NCI-H1092 (cell line): ENCODE measurements at places on chromosomes 3 and 15.

DNA sequence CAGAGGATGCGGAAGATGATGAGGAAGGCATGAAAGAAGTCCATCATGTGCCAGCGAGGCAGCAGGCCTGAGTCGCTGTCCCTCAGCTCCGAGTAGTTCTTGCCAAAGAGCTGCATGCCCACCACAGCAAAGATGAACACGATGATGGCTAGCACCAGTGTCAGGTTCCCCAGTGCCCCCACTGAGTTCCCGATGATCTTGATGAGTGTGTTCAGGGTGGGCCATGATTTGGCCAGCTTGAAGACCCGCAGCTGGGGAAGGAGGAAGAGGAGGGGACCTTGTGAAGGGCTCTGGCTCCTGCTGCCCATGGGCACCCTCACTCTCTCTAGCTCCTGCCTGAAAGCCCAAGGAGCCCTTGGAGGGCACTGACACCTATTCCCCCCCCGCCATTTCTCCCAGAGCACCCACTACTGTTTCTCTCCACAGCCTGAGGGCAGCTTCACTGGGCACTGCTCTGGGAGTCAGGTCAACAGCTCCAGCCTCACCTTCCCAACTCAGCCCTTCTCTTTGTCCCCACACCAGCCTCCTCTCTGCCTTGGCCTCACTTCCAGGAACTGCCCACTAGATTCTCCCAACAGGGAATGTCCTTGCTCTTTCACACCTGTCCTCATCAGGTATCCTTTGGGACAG is 63.6 kb downstream of the SCN5A start:
- no peak for DNase-seq

- no peak for DNase-seq
Observed at GRCh38 chr3:25697553-25697952, 32.8 kb upstream of the TOP2B start.

- no peak for DNase-seq
Observed at GRCh38 chr3:124409650-124410275, 320.5 kb upstream of the UMPS start.

DNA sequence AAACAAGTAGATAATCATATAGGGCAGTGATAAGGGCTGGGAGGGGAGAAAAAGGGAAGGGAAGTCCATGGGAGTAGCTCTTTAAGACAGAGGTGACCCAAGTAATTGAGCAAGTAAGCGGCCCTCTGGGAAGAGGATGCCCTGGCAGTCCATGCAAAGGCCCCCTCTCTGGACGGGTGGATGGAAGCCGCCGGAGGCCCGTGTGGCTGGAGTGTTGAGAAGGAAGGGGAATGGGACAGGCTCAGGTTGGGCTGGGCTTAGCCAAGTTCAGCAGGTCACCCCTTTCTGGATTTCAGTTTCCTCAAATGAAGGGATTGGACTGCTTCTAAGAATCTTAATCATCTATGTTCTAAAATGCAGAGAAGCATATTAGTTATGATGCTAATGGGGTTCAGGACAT is 32.4 kb upstream of the TRPM1 start:
- DNase-seq, result no peak

- no peak for DNase-seq
Observed at GRCh38 chr3:67630666-67631362, 23.6 kb downstream of the SUCLG2 start.

- no peak for DNase-seq
Observed at GRCh38 chr3:183229178-183229577, 23.9 kb upstream of the B3GNT5 start.

- DNase-seq, result no peak
Observed at GRCh38 chr3:126445506-126445905, 30.2 kb downstream of the ZXDC start.

DNA sequence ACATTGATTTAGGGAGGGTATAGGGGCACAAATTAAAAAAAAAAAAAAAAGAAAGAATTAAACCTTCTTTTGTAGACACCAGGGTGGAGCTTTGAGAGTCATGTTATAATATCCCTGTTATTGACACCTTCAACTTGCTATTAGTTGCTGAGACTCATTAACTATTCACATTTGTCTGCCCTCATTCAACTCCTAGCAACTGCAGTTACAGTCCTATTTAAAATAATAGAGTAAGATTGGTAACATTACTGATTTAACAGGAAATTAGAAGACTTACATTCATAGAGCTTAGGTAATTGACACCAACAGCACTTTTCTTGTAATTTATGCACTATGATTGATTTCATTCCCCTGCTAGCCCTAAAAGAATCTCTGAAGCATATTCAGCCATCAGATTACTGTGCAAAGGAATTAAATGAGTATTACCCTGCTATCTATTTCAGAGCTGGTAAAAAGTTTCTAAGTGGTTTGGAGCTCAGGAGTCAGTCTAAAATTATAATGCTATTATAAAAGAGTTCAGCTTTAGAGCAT is 148.8 kb upstream of the TBL1XR1 start:
- DNase-seq, result no peak

DNA sequence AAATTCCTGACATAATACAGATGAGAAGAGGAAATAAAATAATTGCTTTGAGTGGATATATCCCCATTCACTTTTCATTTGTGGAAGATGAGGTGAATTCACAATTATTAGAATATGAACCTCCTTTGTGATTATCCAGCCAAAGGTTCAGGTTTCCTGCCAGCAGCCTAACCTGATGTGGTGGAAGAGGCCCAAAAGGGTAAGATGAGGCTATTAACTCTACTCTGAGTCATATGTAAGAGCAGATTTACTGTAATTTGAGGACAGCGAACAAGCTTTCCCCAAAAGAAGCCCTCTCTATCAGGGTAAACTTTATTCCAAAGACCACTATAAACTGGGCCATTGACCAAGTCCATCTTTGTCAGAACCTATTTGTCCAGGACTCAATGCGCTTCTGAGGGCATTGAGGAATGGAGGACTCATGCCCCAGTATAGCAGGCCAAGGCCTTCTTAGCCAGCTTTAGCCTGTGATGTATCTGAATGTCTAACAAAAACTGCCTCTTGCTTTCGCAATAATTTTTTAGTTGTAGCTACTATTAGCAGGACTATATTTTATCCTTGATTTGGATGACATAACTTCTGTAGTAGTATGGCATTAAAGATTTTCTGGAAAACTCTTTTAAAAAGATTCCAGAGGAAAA is 91.1 kb upstream of the ARL6 start:
- DNase-seq, result no peak

GRCh38 chr3:15063238-15063637 is 1.9 kb downstream of the MRPS25 start:
- DNase-seq, result no peak

DNA sequence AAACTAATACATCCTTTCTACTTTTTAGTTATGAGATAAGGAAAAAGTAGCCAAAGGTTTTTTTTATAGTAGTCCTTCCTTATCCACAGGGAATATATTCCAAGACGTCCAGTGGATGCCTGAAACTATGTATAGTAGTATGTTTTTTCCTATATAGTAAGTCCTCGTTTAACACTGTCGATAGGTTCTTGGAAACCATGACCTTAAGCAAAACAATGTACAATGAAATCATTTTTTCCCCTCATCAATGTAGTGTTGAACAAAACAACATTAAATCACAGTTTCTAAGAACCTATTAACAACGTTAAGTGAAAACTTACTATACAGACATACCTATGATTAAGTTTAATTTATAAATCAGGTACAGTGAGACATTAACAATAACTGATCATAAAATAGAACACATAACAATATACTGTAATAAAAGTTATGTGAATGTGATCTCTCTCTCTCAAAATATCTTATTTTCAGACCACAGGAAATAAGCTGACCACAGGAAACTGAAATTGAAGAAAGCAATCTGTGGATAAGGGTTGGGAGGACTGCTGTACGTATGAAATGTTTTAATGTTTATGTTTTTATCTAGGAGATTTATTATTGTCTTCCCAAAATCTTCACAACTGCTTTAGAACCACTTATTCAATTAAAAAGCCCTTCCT is 20.6 kb downstream of the COPS2 start:
- DNase-seq, result no peak
